ENCODE measurements at places on chromosomes 1 and 21.

GRCh38 chr1:170168265-170168664 is 22.5 kb downstream of the NTMT2 start:
- DNase-seq: no peak

GRCh38 chr1:182309631-182310351 is 81.8 kb downstream of the GLUL start:
- DNase-seq: no peak

DNA sequence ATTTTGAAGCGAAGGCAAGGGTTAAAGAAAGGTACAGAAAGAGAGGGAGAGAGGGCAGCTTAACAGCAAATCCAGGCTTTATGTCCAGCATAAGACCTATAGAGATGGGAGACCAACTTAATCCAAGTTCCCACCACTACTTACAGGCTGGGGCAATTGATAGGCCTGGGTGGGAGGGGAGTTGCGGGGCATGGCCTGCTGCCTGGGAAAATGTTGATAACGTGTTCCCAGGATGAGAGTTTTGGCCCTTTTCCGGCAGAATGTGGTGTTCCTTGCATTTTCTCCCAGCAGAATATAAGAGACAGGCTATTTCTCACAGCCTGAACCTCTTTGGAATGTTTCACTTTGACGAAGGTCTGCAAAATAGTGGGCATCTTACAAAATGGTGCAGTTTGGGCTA is 34.9 kb upstream of the PLA2G5 start:
- no peak for DNase-seq

DNA sequence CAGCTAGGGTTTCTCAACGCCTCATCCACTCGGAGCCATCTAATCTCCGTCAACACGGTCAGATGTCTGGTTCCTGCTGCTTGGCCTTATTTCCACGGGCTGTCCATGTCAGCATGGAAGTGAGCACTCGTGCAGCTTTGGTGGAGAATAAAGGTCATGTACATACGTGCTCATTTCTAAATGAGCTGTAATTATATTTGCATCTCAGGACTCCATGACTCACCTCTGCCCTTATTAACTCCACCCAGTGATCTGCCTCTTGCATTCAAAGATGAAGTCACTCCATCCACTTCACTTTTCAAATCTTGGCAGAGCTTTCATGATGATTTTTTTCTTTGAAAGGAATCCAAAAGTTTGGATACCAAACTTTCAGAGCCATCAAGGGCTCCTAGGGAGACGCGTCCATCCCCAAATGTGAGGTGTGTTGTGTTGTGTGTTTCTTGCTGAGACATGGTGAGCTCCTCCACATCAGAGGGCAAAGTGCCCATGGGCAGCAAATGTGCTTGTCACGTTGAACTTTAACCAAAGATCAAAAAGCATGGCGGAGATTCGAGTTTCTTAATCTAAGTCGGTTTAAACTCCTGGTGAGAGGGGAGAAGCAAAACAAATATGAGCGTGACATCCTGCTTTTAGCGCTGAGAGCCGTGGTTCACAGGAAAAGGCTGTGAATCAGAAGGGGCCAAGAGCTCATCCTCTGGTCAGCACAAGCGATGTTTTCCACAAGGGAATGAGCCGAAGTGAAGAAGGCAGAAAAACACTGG is 68.6 kb upstream of the ERRFI1 start:
- DNase-seq: no peak

GRCh38 chr21:35139382-35139715 is 90.2 kb upstream of the RUNX1 start:
- DNase-seq: no peak

DNA sequence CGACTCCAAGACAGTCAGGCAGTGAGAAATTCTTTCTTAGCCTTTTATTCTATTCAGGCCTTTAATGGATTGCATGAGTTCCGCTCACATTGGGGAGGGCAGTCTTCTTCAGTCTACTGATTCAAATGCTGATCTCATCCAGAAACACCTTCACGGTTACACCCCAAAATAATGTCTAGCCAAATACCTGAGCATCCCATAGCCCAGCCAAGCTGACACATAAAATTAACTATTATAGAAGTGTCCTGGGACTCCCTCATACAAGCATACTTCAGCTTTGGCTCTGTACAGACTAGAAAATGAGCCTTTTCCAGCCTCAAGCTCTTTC is 3.6 kb upstream of the SLC16A4 start:
- no peak for DNase-seq

- DNase-seq: no peak
Measured at GRCh38 chr1:201503397-201504176, 3.3 kb downstream of the CSRP1 start.

- DNase-seq: no peak
Measured at GRCh38 chr1:198529414-198529813, 11.1 kb downstream of the ATP6V1G3 start.

Measured in esophagus squamous epithelium (tissue), 5 donors.